ENCODE measurements at places on chromosomes 4 and X.

GRCh38 chr4:76738086-76738931 lies 159.6 kb downstream of the SOWAHB start:
- peak; percentile 62 for DNase-seq

DNA sequence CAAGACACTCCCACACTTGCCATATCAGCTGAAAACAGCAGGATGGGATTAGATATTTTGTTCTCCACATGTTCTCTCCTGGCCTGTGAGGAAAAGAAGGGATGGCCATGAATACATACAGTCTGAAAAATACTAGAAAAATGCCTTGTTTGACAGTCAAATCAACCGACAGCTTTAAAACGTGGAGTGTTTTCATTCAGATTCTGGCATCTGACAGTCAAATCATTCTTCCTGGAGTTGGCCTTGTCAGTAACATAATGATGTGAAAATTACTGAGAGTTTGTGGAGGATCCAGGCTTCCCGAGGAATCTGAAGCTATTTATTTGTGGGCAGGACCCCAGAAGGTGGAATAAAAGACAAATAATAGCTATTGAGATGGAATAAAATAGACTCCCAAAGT lies 188.2 kb downstream of the LDB2 start:
- no peak for DNase-seq

- no peak for DNase-seq
Measured at GRCh38 chrX:15848576-15848975, 6.0 kb downstream of the AP1S2 start.

- no peak for DNase-seq
Measured at GRCh38 chrX:136656361-136656964, 8.5 kb downstream of the CD40LG start.

GRCh38 chr4:139844057-139844456 lies 178.4 kb downstream of the MGST2 start:
- DNase-seq = no peak

DNA sequence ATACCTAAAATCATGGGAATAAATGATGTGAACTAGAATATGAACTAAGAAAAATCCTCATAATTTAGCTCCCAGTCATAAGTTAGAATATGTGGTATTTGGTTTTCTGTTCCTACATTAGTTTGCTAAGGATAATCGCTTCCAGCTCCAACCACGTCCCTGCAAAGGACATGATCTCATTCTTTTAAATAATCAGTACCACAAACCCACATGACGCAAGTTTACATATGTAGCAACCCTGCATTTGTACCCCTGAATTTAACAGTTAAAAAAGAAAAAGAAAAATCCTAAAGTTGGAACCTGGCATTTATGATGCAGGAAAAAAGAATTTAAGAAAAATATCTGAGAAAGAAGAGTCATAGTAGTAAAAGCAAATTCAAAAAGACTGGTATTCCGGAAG lies 13.3 kb downstream of the UBA6 start:
- DNase-seq = no peak

DNA sequence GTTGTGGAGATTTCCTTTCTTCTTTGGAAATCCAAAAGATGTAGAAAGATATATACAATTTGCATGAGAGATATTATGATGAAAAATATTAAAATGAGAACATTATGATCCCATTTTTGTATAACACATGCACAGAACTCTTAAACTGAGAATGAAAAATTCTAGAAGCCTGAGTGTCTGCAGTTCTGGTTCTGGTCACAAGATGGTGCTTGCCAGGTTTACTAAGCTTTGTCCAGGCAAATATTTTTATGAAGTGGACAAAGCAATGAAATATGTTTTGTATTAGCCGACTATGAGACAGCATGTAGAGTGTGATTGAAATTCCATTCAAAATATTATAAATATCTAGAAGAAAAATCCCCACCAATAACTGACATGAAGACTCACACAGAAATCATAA lies 2.2 kb downstream of the PWWP3B start:
- DNase-seq = no peak

GRCh38 chr4:2510351-2511259 lies 25.8 kb upstream of the FAM193A start:
- no peak for DNase-seq

- no peak for DNase-seq
Measured at GRCh38 chrX:40617566-40617965, 5.7 kb upstream of the MPC1L start.

DNA sequence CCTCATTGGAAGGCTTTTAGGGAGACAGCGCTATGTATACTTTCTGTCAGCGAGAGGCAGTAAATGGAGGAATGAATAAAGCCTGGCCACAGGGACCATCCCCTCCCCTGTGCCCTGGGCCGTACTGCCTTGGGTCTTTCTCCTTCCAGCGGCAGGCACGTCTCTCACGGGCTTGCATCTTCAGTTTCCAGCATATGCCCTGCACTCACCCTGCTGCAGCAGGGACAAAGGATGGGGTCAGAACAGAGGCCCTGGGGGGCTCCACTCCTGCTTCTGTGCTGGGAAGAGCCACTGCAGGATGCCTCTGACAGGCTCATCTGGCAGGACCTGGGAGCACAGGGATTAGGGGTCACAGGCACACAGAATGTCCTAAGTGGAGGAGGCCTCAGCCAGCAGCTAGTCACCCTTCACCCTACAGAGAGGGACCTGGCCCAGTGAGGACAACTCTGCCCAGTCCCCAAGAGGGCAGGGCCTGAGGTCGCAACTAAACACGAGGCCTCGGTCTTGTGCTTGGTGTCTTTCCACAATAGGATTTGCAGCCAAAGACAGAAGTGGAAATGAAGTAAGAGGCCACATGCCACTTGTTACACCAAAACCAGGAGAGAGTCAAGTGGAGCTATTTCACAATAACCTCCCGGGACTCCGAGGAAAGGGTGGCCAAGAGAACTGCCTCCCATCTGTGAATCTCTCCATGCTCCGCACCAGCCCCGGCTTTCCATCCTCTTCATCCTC lies 150.8 kb downstream of the AFAP1 start:
- DNase-seq = no peak

DNA sequence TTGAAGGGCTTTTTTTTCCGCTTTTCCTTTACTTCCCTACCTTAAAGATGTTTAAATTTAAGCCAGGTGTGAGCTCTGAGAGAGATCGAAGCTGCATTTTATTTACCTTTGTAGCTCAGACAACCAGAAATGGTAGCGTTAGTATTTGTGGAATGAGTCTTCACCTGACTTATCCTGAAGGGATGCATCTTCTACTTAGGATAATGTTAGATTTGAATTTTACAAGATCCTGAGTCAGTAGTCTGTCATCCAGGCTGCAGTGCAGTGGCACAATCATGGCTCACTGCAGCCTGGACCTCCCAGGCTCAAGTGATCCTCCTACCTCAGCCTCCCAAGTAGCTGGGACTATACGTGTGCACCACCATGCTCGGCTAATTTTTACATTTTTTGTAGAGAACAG lies 26.2 kb downstream of the TMSB4X start:
- DNase-seq = no peak

DNA sequence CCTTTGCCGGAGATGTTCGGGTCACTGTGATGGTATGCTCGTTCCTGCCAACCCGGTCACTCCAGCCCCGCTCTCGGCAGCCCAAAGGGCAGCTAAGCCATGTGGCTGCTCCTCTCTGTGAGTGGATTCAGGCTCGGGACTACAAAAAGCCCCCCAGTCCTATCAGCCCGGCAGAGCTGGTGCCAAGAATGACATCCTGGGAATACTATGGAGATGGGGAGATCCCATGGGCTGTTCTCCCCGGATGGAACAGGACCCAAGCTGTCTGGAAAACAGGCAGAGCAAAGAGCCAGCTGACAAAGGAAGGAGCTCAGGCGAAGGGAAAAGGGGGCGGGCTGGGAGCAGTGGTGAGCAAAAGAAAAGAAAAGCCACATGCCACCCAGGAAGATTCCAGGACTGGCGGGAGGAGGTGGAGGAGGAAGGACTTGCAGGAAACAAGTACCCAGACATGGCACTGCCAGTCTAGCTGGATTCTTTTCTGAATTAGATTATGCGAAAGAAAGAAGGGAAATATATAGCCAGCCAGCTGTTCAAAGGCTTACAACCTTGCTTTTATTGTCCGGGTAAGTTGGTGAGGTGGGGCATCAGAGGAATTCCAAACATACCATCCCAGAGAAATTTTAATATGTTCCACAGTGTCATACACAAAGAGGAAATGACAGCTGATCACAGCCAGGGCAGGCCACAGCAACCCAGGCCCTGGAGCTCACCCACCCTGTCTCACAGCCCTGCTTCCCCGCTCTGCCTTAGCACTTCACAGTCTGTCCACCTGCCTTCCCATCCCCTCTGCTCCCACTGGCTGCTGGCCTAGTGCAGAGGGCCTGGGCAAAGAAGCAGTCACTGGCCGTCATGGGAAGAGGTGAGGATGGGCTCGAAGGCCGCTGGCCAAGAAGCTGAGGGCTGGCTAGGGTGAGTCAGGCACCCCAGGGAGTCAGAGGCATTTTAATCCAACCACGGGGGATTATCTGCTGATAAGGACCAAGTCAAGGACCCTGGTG lies 3.4 kb downstream of the NDP start:
- DNase-seq = no peak

DNA sequence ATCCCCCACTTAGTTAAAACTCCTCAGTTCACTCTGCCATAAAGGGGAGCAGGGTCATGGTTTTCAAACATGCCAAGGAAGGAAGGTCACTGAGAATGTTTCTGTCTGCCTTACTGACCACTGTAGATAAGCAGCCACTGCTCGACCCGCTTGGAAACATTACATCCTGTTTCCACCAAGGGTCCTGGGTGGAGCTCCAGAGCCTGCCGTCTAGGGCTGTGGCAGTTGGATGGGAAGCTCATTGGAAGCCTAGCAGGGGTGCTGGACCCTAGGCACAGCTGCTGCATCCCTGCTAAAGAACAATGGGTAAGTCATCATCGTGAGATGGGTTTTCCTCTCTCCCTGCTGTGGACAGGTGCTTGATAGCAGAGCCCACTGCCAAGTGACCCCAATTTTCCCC lies 76.0 kb upstream of the SRD5A3 start:
- no peak for DNase-seq

- DNase-seq = no peak
Measured at GRCh38 chrX:41722816-41723618, 964 bp upstream of the GPR82 start.

GRCh38 chr4:53281438-53281837 lies 84.4 kb downstream of the SCFD2 start:
- DNase-seq = no peak

GRCh38 chr4:112410364-112410763 lies 105.6 kb downstream of the NEUROG2 start:
- DNase-seq = no peak

DNA sequence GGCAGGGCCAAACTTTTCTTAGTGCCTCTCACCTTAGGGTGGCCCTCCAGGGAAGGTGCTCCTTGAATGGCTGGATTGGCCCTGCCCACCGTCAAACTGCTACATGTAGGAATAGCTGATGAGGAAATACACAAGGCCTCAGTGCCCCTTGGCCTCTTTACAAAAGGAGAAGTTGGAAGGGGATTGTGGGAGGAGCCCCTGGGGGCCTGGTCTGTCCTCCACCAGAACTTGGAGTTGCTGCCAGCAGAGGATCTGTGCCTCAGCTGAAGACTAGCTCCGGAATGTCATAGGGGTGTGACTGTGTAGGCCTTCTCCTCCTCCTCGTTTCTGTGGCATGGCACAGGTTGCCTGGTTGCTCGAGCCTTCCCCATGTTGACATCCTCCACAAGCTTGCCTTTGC lies 142.7 kb downstream of the AMMECR1 start:
- no peak for DNase-seq

DNA sequence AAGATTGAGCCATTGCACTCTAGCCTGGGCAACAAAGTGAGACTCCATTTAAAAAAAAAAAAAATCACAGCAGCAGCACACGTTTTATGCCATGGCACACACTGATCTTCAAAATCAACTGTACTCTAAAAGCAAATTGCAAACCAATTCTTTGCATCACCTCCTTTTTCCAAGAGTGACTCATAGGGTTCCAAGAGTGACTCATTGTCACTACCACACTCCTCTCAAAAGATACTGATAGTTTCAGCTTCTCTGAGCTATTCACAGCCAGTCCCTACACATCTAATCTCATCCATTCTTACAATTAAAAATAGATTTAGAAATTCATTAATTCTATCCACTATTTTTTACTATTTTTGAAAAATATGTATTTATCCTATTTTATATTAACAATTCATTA lies 1494.9 kb upstream of the AGA start:
- DNase-seq = no peak

DNA sequence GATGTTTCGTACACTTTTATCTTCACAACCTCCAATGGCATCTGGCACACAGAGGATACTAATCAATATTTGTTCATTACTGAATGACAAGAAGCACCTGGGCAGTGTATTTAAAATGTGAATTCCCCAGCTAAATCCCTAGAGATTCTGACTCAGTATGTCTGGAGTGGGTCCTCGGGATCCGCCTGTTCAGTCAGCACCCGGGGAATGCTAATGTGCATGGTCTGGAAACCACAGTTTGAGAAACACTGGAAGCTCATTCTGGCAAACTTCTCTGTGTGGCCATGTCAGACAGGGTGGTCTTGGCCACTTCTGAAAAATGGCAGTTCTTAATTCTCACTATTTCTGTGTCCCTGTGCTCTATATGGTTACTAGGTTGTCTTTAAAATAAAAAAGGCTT lies 138.8 kb upstream of the VCX start:
- DNase-seq = no peak

- DNase-seq = no peak
Measured at GRCh38 chr4:182548156-182548555, 305.0 kb downstream of the TENM3 start.

DNA sequence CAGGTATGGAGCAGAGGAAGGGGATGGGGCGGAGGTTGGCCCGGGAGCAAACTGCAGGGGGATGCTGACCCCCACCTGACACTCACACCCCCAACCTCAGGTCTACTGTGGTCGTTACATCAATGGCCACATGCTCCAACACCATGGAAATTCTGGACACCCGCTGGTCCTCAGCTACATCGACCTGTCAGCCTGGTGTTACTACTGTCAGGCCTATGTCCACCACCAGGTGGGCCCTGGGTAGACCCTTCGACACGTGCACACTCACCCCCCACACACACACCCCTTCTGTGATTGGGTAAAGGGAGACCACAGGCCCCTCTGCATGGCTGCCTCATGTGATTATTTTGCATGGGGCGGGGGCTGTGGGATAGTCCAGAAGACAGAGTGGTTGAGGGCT lies 2.2 kb upstream of the ERAS start:
- no peak for DNase-seq

DNA sequence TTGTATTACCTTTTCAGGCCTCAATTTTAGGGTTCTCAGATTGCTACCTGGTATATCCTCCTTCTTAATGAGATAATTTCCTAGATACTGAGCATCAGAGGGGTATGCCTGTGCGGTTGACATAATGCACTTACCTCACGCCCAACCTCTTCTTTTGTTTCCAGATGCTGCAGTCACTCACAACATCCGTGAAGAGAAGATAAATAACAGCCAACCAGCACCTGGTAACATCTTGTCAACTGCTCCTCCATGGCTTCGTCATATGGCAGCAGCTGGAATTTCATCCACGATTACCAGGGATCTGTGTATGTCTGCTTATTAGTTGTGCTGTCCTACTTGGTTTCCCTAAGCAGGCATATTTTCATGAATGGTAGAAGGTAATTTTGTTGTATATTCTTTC lies 16.7 kb downstream of the SAGE1 start:
- no peak for DNase-seq

Measured in activated CD4-positive, alpha-beta memory T cell treated with anti-CD3 and anti-CD28 coated beads for 36 hours (primary cell).